ENCODE measurements at places on chromosomes 4 and X.

GRCh38 chrX:102694749-102695148 is 17.5 kb upstream of the GPRASP2 start:
- no peak for DNase-seq

DNA sequence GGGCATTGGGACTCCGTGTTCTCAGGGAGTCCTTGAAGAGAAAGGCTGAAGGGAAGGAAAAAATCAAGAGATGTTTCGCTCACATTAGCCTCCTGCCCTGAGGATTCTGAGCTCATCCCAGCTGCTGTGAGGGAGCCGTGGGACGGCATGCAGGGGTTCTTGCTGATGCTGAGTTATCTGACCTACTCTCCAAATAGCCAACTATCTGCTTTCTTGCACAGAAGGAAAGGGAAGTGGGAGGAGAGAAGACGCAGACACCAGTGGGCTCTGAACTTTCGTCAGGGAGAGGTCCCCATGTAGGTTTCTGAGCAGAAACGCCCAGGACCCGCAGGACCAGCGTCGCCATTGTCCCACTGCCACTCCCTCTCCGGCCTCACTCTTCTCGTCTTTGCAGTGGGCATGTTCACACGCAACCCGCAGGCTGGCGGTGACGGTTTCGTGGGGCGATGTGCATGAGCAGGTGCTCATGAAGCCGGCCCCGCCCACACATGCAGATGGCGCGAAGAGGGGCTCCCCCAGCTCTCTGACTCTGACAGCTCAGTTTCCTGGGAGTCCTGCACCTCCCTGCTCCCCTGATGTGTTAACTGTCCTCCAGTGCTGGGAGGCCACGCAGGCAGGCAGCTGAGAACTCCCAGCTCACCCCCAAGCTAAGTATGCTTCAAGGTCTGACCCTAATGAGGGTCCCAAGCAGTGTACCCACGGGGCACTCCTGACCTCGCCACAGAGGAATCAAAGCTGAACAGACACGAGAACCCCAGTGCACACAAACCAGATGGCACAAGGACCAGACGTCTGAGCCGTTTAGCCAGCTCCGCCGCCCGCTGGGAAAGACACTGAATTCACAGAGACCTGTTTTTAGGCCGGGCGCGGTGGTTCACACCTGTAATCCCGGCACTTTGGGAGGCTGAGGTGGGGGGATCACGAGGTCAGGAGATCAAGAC is 13.6 kb upstream of the ABLIM2 start:
- DNase-seq, result peak; percentile 52

DNA sequence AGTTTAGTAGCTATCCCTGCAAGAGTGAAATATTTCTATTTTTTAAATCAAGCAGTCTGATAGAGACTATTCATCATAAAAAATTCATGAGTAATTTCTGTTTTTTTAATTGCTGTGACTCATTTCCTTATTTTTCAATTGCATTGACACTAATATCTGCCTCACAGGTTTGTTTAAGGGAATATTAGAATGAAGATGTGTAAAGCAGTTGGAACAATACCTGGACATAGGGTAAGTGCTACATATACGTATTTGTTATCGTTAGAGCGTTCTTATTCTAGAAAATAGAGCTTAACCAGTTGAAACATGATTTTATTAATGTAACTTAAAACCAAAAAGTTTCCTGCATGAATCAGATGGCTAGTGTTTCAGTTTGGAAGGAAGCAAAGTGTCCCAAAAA is 2211.3 kb downstream of the PCDH7 start:
- no peak for DNase-seq

DNA sequence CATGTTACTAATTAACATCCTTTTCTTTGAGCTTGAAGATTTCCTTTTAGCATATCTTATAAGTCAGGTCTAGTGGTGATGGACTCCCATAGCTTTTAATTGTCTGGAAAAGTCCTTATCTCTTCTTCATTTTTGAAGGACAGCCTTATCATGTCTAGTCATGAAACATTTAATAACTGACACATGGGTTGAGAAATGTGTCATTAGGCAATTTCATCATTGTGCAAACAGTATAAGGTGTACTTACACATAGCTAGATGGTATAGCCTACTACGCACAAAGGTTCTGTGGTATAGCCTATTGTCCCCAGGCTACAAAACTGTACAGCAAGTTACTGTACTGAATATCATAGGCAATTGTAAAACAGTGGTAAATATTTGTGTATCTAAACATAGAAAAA is 34.5 kb upstream of the ALG13 start:
- no peak for DNase-seq

DNA sequence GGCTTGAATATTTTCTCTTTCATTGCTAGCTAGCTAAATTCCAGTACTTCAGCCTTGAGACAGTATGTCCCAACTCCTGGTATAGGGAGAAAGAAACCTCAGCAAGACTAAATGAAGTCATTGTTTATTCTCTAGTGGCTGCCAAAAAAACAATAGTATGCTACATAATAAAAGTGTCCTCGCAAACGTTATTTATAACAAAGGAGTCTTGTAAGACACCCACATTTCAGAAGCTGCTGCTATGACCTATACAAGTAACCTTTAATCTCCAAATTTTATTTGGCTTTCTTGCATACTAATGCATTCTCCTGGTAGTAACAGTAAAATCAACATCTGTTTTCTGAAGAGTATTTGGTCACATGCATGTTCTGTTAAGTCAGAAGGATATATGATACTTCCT is 28.8 kb downstream of the NEK1 start:
- peak; percentile 80 for DNase-seq

Measured in fibroblast of villous mesenchyme (primary cell).